Central memory CD4-positive, alpha-beta T cell (primary cell): ENCODE measurements at places on chromosomes 7 and 10.

- no peak for DNase-seq
These were observed 311.0 kb downstream of the ANKRD30A start for GRCh38 chr10:37436357-37436756.

DNA sequence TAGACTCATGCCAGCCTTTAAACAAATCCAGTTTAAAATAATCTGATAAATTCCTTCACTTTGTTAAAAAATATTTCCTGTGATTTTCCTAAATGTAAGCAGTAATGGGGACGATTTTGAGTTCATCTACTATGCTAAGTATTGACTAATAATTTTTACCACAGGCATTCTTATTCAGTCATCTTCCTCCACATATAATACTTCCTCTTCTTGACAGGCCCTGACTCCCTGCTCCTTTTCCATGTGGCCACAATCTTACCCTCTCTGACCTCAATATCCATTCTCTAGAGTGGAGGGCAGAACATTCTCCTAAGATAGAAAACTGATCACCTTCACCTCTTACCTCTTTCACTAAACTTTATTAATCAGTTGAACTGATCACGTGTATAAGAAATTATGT lies 7.8 kb downstream of the DNAJC2 start:
- DNase-seq: no peak

DNA sequence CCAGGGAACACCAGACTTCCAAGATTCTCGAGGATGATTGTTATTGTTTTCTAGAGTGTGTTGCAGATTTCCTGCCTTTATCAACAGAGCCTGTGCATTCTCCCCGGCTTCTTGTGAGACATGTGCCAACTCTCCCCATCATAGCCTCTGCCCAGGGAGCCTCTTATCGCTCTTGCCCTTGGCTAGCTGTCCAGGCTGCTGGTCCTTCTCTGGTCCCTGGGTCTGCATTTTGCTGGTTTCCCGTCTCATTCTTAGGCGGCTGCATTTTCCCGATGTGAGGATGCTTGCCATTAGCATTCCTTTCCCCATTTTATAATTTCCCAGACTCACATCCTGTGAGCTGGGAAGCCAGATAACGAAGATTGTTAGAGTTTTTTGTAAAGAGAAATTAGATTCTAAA lies 15.2 kb downstream of the SLC13A4 start:
- DNase-seq: no peak

GRCh38 chr7:47185170-47185569 lies 396.7 kb downstream of the TNS3 start:
- no peak for DNase-seq

- DNase-seq: no peak
These were observed 104.0 kb downstream of the CYTH3 start for GRCh38 chr7:6168477-6168868.

- no peak for DNase-seq
These were observed 2.6 kb downstream of the STOX1 start for GRCh38 chr10:68829952-68830351.

GRCh38 chr7:43694399-43694748 lies 34.9 kb downstream of the COA1 start:
- no peak for DNase-seq

DNA sequence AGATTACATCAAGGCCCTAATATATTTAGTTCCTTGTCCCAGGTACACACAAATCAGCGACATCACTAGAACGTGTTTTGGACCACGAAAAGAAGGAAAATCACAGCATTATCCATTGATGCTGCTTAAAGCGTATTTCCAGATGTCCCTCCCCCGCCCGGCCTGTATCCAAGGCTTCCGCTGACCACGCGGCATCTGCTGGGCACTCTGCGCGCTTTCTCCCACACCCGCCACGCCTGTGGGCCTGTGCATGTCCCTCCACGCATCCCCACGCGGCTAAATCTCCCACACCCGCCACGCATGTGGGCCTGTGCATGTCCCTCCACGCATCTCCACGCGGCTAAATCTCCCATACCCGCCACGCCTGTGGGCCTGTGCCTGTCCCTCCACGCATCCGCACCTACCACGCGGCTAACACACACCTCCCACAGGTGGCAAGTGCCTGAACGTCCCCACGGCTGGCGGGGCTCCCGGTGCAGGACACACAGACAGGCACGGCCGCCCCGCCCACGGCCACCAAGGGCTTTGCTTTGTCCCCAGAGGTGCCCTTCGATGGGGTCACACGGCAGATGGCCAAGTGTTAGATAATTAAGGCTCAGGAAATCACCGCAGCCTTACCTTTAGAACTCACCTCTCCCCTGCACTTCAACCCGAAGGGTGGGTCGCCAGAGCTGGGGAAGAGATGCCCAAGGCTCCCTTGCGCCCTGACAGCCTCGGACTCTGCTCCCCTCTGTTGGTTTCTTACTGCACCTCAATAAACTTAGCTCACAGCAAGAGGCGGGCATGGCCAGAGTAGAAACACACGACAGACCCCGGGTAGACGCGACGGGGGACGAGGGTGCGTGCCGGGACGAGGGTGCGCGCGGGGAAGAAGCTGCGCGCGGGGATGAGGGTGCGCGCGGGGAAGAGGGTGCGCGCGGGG lies 49.5 kb downstream of the DIP2C start:
- DNase-seq: no peak

GRCh38 chr7:133642907-133643306 lies 390.0 kb downstream of the EXOC4 start:
- DNase-seq: no peak

DNA sequence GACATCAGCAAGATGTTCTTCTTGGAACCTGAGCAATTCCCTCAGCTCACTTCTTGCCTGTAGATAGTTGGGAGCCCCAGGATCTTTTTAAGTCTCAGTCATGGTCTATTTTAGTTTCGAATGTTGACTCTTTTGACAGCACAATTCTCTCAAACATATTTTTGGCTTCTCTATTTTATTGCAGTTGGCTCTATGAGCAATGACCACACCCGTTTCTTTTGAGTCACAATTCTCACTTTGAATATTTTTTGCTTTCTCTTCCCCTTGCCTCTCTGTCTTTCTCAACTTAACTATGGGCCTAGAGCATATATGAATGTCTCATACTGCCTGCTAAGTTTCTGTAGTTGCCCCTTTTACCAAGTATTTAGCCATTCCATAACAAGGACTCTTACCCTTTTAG lies 222.8 kb downstream of the PTN start:
- no peak for DNase-seq

DNA sequence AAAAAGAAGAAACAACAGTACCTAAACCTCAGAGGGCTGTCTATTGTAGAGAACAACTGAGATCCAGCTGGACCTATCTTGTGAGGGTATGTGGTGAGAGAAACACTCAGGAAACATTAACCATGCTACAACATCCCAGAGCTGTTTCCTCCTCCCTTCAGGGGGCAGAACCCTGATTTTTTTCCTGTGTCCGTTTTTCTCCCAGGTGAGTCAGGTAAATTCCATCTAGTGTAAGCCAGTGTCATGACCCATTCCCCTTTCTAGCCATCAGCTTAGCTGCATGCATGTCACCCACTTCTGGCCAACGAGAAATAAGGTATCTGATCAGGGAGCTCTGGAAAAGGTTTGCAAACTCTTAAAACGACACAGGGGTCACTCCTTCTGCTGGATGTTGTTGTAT lies 103.8 kb downstream of the DNMBP start:
- no peak for DNase-seq

- DNase-seq: no peak
These were observed 123.6 kb downstream of the CLEC2L start for GRCh38 chr7:139647085-139647484.

GRCh38 chr10:91022390-91022789 lies 101.5 kb upstream of the ANKRD1 start:
- no peak for DNase-seq

DNA sequence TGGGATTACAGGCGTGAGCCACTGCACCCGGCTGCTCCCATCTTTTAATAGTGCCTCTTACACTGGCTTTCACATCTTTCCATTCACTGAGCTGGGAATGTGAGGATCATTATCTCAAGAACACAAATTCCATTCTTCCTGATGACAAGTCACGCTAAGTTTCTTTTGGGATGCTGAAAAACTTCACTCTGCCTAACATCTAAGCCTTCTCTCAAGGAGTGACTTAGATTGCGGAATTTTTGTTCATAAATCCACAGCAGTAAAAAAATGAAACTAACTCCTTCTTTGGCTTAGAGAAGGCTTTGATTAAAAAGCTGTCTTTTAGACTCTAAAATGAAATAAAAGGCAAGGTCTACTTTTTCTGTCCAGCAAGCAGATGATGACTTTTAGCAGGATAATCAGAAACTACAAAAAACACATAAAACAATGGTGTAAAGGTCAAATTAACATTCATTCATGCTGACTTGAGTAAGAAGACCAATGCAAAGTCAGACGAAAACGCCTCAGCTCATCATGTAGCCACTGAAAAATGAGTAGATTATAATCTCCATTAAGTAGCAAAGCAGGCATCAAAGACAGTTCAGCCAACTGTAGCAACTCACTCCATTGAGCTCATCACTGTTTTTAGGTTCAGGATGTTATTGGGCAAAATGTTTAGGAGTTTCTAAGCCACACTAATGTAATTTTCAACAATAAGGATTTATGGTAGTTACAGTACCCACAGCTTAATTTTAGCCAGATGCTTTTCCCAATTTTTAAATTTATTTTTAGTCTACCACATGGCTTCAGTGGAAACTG lies 178.8 kb downstream of the ELMO1 start:
- no peak for DNase-seq

DNA sequence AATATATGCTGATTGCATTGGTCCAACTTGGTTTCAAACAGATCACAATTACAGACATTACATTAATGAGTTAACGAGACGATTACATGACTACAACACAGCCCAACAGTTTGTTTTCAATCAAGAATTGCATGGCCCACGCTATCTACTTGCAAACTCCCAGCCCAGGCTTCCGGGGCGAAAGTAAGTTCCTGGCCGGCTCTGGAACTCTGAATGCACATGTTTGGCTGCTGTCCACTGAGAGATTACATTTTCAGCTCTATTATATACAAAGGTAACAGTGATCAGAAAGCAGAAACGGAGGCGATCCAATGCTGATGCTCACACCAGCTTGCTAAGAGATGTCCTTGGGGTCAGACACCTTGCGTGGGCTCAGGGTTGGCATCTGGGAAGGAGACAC lies 206.3 kb downstream of the FANK1 start:
- DNase-seq: no peak

DNA sequence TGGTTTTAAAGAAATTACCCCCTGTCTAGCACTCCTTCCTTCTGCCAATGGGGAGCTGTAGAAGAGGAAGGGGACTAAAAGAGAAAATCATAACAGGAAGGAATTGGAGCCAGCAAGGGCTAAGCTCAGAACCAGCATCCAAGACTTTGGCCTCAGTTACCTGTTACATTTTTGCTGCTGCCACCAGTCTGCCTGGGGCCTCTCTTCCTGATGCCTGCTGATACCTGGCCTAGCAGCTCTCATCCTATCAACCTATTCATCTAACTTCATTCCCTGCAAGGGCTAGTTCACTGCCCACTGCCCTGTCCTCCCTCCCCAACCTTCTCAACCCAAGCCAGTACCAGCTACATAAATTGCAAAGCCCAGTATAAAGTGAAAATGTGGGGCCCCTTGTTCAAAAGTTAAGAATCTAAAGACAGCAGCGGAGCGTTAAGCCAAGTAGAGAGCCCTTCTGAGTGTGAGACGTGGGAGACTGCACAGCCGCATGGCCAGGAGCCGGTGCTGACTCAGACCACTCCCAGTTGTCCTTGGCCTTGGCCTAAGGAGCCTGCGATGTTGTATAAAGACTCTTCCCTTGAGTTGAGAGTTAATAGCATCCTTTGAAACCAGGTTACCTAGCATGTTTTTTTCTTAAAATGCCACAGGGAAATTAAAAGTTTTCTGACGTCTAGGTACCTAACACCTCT lies 13.2 kb upstream of the AOC1 start:
- no peak for DNase-seq

DNA sequence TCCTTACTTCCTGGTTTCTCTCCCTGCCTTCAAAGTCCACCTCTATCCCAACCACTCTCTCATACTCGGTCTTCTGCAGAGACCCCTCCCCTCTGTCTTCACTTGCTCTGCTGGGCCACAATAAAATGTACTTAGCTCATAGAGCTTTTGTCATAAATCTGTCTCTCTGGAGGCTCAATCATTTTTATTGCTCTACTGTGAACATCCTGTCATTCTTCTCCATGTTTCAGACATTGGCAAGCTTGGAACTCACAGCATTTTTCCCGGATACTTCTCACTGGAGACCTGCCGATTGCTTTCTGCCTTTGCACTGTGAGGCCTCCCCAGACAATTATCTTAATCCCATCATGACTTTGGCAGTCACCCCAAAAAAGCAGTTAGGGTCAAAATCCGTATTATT lies 192.3 kb upstream of the ZMIZ1 start:
- DNase-seq: no peak

DNA sequence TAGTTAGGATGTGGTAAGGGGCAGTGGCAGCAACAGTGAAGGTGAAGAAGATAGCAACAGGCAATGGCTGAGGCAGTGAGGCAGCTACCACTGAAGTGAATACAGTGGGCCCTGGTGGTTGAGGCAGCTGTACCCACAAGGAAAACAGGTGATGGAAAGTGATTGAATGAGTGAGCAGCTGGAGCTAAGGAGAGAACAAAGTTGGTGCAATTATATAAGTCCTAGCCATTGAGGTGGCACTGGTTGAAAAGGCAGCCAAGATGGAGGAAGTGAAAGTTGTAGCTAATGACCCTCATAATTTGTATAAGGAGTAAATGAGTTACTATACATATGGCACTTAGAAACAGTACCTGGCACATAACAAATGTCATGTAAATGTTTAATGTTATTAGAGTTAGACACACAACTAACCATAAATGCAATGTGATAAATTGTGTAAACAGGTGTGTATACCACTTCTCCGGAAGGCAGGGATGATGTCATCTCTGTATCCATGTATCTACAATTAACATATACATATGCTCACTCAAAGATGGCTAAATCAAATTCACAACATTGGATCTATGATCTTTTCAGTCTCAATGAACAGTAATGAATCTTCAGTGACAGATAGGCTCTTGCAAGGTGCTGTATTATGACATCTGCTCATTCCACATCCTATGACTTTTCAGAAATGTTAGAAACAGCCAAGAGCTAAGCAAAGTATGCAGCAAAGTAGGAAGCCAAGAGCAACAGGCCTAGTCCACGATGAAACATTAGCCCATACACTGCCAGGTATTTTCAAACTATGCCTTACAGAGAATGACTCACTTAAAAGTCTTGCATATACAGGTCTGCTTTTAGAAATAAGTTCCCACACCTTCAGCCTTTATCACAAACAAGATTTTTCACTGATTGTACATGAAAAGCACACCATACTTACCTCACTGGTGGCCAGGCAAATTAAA lies 10.7 kb downstream of the XPNPEP1 start:
- DNase-seq: no peak

DNA sequence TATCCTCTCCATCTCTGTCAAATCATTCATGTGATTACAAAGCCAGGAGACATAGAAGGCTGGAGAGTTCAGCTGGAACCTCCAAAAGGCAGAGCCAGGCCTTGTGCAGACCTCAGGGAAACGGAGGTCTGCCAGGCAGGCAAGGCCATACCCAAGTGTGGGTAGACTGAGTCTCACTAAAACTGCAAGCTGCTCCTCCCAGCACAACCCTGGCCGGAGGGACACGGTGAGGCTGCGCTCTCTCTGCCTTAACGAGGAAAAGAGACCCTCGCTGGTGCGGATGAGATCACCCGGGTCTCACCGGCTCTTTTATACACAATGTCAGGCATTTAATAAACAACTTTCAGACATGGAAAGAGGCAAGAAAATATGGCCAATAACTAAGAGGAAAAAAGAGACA lies 66.1 kb upstream of the INPP5A start:
- DNase-seq: no peak

GRCh38 chr7:32868116-32868515 lies 23.4 kb downstream of the KBTBD2 start:
- no peak for DNase-seq

GRCh38 chr7:144723301-144723700 lies 112.6 kb downstream of the TPK1 start:
- DNase-seq: no peak

- no peak for DNase-seq
These were observed 88.4 kb downstream of the SH3PXD2A start for GRCh38 chr10:103766751-103767505.
